ENCODE measurements at places on chromosomes 5 and 9.

GRCh38 chr5:154419236-154419635 is 26.6 kb upstream of the SAP30L start:
- DNase-seq: no peak

GRCh38 chr9:135388530-135388929 is 91.1 kb upstream of the PPP1R26 start:
- DNase-seq: no peak

DNA sequence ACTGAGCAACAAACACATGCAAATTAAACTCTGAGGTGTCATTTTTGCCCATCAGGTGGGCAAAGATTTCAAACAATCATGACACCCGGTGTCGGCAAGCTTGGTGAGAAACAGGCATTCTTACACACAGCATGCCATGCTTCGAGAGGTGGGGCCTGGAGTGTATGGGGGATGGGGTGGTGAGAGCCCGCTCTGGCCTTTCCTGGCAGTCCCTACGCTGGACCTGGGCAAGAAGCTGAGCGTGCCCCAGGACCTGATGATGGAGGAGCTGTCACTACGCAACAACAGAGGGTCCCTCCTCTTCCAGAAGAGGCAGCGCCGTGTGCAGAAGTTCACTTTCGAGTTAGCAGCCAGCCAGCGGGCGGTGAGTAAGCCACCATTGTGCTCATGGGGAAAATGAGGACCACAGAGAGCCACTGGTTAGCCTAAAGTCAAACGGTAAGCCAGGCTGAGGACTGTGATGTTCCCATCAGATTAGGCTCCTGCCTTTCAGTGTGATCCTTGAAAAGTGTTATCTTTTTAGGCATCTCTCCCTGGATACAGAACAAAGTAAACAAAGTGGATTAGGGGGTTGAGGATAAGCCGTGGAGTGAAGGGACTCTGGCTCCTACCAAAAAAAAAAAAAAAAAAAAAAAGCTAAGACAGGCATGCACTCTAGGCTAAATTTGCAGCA is 9.4 kb downstream of the MYOZ3 start:
- no peak for DNase-seq

DNA sequence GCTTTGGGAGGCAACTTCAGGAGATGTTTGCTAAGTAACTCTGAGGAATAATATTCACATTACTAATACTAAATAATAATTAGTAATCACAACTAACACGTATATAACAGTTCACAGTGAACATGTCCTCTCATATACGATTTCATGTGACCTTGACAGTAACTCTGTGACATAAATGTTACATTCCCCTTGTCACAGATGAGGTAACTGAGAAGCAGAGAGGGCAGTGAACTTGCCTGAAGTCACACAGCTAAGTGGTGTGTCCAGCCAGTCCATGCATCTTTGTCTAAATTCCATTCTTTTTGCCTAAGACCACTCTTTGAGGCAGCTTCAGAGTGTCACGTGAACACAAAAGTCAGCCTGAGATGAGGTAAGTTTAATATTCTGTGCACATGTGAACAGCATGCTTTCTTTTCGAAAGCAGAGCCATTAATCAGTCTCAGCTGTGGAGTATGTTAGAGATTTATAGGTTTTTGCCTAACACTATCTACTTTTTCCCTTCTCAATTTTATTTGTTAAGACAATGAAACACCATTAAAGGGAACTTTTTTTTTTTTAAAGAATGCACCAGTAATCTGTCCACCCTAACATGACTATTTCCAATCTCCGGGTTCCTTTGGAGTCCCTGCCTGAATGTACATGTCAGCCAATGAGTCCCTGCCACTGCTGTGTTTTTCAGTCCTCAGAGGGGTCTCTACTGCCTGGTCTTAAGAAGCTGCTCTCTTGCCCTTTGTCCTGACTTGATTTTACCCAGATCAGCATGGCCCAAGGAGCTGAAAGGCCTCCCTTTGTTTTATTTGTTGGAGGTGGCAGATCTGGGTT is 43.5 kb downstream of the SH3PXD2B start:
- no peak for DNase-seq

GRCh38 chr9:3955305-3955687 is 344.6 kb downstream of the GLIS3 start:
- DNase-seq: no peak

- DNase-seq: no peak
Observed at GRCh38 chr9:137279741-137280473, 2.4 kb downstream of the TOR4A start.

- no peak for DNase-seq
Observed at GRCh38 chr5:127369796-127370195, 79.2 kb downstream of the MEGF10 start.

GRCh38 chr5:89418407-89419085 is 535.6 kb upstream of the MEF2C start:
- DNase-seq: no peak

GRCh38 chr5:102765350-102765749 is 10.2 kb downstream of the PAM start:
- DNase-seq: no peak

DNA sequence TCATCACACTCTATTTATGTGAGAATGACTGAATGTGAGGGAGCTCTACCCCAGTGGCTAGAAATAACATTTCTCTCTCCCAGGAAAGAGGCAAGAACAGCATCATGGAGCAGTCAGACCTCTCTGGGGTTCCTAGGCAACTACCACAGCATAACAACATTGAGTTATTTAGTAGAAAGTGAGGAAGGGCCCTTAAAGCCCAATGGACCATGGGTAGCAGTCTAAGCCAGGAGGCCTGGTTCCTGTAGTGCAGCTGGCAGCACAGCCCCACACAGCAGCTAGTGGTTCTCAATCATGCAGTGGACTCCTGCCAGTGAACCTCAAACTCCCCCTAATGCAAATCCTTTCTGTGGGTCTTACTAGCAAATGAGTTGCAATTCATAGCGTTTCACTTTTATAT is 55.3 kb downstream of the SPEF2 start:
- DNase-seq: peak; percentile 32

DNA sequence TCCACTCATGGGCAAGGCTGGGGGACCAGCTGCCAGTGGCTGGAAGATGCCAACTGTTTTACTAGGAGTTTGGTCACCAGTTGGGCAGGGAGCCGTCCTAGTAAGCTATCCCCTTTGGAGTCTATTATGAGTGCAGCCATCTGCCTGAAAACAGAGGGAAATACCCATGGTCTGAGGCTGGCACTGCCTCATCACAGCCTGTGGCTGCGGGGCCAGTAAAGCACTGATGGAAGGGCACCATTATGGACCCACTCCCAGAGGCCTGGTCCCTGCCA is 187.2 kb upstream of the PANK3 start:
- no peak for DNase-seq

DNA sequence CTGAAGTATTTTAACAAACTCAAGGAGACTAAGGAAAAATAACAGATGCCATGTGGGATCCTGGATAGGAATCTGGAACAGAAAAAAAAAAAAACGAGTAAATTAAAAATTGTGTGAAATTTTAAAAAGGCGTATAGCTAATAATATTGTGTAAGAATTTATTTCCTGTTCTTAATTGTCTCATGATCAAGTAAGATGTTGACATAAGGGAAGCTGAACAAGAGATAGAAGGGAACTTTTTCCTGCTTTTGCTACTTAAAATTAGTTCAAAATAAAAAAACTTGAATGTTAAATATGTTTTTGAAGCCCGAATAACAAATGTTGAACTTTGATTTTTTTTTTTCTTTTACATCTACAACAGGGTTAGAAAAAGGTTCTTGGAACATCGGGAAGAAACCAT is 10.5 kb downstream of the SNAPC3 start:
- DNase-seq: no peak

DNA sequence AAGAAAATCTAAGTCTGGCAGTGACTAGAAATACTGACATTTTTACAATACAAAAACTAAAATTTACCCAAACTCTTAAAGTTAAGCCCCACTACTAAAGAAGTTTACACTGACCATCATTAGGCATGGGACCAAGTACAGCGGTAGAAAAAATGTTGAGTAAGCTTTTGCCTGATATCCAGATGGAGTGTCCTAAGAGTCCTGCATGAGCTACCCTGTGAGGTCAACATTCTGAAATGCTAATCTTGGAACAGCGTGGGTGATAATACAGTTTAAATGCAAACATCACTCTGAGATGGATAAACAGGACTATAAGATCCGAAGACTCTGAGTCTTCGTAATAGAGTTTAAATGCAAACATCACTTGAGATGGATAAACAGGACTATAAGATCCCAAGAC is 189.7 kb downstream of the DCP2 start:
- no peak for DNase-seq

DNA sequence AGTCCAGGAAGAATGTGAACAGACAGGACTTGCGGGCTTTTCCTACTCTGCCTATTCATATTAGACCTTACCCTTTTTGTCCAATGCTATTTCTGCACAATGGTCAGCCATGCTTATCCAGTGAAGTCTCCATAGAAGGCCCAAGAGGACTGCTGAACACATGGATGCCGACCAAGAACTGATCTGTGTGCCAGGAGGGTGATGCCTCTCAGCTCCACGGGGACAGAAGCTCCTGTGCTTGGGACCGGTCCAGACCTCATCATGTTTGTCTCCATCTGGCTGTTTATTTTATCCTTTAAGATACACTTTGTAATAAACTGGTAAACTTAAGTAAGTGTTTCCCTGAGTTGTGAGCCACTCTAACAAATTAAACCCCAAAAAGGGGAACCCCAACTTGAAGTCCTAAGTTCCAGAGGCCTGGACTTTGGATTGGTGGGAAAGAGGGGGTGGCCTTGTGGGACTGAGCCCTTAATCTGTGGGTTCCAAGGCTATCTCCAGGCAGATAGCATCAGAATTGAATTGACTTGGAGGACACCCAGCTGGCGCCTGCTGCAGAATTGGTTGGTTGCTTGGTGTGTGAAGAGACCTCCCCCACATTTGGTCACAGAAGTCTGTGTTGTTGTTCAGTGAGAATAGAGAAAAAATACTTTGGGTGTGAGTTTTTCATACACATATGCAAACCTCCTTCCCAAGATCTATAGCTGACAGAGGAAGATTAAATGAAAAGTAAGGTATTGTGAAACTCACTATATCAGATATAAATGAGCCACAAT is 57.9 kb upstream of the ANKH start:
- no peak for DNase-seq

DNA sequence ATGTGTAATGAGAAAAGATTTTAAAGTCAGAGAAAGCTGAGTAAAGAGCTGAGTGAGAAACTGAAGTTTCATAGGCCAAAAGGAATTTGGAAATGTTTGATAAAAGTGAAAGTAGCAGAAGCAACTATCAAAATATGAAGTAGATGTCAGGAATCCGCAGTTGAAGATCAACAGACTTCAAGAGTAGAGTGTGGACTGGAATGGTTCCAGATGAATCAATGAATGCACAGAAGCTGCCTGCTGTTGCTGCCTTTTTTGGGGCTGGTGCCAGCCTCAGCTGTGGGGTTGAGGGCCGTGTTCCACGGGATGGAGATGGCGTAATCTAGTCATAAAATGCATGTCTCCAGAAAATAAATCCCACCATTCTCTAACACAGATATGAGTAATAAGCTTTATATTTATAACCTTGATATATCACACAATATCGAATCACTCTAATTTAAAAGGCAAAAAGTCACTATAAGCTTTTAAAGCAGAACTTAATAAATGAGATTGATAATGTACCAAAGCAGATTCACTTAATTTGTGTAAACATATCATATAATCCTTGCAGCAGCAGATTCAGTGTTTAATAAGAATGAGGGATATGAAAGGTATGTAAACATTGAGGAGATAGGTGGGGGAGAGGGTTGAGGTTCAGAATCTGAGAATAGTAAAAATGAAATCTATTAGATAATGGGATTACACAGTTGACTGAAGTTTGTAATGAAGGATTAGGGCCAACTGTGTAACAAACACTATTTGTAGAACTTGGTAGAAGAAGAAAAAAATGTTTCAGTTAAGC is 652.3 kb upstream of the FTMT start:
- no peak for DNase-seq

- DNase-seq: no peak
Observed at GRCh38 chr9:75878488-75878860, 12.0 kb upstream of the PCSK5 start.

DNA sequence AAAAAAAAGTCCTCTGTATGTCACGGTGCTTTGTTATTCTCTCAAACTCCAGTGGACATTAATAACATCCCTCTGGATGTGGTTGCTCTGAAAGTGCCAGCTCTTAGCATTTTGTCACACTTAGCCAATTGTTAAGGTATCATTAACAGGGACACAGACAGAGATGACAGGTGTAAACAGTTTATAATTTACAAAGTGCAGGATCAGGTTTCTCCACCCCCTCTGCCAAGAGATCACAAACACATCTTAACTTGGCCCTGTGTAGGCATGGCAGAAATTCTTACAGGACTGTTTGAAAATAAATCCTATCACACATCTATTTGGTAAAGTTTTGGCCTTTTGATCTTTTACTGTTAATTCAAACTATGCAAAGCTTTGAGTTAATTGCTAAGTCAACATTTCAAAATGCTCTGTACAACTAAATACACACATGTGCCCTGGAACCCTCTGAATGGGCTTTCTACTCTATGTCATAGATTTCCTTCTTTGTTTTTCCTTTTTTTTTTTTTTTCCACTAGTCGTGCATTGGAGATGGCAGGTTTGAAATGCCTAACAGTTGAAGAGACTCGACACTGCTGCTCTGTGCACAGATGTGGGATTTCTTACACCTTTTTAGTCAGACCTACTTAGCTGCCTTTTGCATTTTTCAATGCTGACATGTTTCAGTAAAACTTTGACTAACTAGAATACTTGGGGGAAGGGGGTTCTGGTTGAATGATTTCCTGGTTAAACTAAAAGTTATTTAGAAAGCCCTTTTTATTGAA is 41.7 kb downstream of the SEMA6A start:
- DNase-seq: no peak

GRCh38 chr5:36875051-36875789 is 1.3 kb upstream of the NIPBL start:
- DNase-seq: peak; percentile 65

GRCh38 chr9:133709015-133709611 is 29.0 kb downstream of the SARDH start:
- no peak for DNase-seq

DNA sequence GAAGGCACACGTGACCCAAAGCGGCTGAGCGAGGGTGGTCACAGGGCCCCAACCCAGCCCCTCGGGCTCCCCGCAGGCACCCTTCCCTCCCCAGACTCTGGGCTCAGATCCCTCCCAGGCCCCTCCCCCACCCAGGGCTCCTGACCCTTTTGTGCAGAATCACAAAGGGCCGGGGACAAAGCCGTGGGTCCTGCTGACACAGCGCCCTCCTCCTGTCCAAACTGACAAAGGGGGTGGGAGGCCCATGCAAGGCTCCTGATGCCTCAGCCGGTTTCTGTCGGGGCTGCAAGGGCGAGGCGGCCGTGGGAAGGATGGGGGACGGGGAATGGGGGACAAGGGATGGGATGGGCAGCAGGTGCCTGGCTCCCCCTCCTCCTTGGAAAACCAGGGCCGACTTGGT is 43.5 kb upstream of the UBAC1 start:
- DNase-seq: no peak

- no peak for DNase-seq
Observed at GRCh38 chr5:138466900-138467710, 1.8 kb downstream of the EGR1 start.

DNA sequence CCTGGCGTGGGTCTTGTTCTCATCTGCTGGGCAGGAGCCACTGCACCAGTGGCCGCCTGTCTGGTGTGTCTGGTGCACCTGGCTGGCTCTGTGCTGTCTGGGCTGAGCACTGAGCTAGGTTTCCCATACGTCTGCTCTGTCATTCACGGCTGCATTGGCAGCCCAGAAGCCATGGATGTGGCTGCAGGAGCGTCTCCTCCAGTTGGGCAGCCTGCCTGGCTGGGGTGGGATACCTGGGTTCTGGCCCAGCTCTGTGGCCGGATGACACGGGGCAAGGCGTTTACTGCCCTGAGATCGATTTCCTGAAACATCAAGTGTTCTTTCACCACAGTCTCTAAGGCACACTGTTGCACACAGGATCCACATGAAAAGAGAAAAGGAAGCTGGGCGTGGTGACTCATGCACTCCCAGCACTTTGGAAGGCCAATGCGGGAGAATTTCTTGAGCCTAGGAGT is 25.5 kb upstream of the SLC25A51 start:
- no peak for DNase-seq
